ENCODE measurements at places on chromosomes 13 and 19.

- H3K4me1 ChIP-seq: no peaks in the 10 kb centered on the region
- DNase-seq: no peak
- no peak overlapping the region for H3K4me3 ChIP-seq
- H3K27ac ChIP-seq: no peak overlapping the region
These were observed 480.0 kb downstream of the ZNF536 start for GRCh38 chr19:30852168-30852567.

- peaks cover 14% of the 10 kb centered on the region for H3K27me3 ChIP-seq
- H3K36me3 ChIP-seq: no peaks in the 10 kb centered on the region
- no peak overlapping the region for H3K27ac ChIP-seq
- peaks cover 14% of the 10 kb centered on the region for H3K4me1 ChIP-seq
- DNase-seq: peak; percentile 54
These were observed 1.7 kb downstream of the IRS2 start for GRCh38 chr13:109784590-109785140.

- DNase-seq: no peak
- H3K36me3 ChIP-seq: no peaks in the 10 kb centered on the region
- H3K4me3 ChIP-seq: no peak overlapping the region
- H3K27ac ChIP-seq: no peak overlapping the region
- no peaks in the 10 kb centered on the region for H3K4me1 ChIP-seq
These were observed 82.1 kb downstream of the CHST8 start for GRCh38 chr19:33703821-33704220.

DNA sequence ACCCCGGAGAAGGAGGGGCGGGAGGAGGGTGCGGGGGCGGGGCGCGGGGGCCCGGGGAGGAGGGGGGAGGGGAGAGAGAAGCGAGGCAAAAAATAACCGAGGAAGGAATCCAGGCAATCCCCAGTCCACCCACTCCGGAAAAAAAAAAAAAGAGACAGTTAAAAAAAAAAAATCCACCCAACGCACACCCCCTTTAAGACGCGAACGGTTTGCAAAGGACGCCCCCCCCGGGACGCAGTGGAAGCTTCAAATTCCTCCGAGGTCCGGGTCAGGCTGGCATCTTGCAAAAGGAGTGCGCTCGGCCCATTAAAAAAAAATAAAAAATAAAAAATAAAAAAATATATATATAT is at the start of gene CACNA1A:
Gene CACNA1A (minus strand): TSS at position 9 of the 350 bp plus-strand sequence. CDS start 255 bp downstream, outside the sequence.
- no peak within 1 kb of the TSS for H3K4me3 ChIP-seq
- H3K4me1 ChIP-seq: no peaks in the 10 kb centered on the region
- H3K27ac ChIP-seq: no peak within 1 kb of the TSS
- no peak for DNase-seq
- peaks cover 56% of the 10 kb centered on the region for H3K27me3 ChIP-seq

DNA sequence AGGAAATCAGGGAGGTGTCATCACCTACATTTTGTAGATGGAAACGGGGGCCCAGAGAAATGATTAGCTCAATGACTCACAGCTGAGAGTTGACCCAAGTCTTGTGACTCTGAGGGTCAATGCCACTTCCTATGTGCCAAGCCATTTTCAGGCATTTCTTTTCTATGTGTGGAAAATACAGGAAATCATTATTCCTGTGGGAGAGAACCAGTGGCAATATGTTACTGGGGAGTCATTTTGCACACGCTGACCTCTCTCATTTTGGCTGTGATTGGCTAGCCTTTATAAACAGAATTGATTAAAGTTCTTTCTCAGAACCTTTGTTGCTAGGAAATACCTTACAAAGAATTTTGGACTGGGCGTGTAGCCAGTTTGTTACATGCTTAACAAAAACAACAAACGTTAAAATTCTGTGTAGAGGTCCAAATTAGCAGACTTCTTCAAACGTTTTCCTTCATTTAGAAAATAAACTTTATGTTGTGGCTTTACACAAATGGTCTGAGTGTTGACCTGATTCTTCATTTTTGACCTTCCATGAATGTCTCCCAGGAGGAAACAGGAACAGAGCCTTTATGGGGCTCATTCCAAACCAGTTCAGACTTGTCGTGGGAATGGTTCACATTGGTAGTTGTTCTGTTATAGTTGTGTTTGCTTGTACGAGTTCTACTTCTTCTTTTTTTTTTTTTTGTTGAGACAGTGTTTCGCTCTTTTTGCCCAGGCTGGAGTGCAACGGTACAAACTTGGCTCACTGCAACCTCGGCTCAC is 11.4 kb downstream of the PCCA start:
- H3K4me1 ChIP-seq: peaks cover 10% of the 10 kb centered on the region
- no peak overlapping the region for H3K4me3 ChIP-seq
- no peak overlapping the region for H3K27ac ChIP-seq

DNA sequence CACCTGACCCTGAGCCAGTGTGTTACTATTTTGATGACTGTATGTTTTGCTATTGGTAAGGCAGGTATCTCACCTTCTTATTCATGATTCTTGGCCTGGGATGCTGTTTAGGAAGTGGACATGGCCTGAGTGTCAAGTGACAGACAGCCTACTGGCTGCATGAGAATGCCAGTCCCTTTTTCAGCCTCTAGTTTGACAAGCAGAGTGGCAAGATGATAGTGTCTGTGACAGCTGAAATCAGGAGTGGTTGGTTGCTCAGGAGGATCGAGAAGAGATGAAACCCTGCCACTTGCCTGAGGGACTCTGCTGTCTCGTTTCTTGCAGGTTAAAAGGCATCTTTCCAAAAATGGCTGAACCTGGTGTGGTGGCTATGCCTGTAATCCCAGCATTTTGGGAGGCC is 7.1 kb upstream of the ELOF1 start:
- peaks cover 32% of the 10 kb centered on the region for H3K4me1 ChIP-seq
- H3K27ac ChIP-seq: no peak overlapping the region
- H3K36me3 ChIP-seq: peaks cover 3% of the 10 kb centered on the region
- no peaks in the 10 kb centered on the region for H3K27me3 ChIP-seq
- no peak for DNase-seq
- no peak overlapping the region for H3K4me3 ChIP-seq

DNA sequence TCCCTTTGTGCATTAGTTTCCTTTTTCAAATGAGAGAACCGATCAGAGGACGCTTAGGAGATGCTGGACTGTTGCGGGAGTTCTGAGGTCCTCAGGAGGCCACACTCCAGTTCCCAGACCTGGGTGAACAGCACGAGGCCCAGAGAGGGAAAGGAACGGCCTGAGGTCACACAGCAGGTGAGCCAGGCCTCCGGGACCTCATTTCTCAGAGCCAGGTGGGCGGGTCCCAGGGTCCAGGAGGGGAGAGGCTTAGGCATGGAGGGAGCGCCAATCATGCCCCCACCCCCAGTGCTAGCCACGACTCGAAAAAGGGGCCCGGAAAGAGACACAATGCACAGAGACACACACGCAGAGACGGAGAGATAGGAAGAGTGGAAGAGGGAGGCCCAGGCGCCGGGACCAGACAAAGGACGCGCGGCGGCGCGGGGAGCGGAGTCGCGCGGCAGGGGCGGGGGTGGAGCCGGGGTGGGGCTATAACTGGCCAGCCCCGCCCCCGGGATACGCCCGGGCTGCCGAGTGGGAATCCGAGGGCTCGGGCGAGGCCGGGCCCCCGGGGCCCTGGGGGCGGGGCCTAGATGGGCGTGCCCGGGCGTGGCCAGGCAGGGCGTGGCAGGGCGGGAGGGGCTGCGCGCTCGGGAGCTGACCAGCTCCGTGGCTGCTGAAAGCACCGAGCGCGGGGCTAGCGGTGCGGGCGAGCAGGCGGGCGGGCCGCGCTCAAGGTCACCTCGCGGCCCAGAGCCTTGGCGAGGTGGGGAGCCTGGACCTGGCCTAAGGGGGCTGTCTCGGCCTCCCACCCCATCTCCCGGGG is 1.6 kb downstream of the ELAVL3 start:
- H3K27me3 ChIP-seq: peaks cover 36% of the 10 kb centered on the region
- DNase-seq: no peak
- peaks cover 3% of the 10 kb centered on the region for H3K36me3 ChIP-seq
- no peak overlapping the region for H3K4me3 ChIP-seq

- H3K4me3 ChIP-seq: no peak overlapping the region
- no peaks in the 10 kb centered on the region for H3K36me3 ChIP-seq
- no peak overlapping the region for H3K27ac ChIP-seq
- no peaks in the 10 kb centered on the region for H3K27me3 ChIP-seq
These were observed 43.2 kb upstream of the TSHZ3 start for GRCh38 chr19:31392464-31392863.

DNA sequence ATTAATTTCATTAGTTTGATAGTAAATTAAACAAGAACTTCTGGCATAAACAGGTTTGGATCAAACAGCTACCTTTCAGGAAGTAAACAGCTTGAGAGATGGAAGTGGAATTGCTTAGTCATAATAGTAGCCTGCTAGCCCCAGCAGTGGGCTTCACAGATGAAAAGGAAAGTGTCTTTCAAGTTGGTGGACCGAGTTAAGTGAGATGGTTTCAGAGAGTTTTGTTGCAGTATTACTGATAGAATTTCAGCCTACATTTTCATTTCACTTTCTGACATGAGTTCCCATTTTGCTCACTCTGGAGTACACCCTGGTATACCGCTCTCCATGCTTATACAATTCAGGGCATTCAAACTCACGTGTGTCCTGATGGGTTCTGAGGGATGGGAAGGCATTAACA is 2.0 kb upstream of the PTOV1 start:
- no peak for DNase-seq
- H3K4me3 ChIP-seq: peak overlapping the region; percentile 43
- peaks cover 21% of the 10 kb centered on the region for H3K27me3 ChIP-seq
- H3K27ac ChIP-seq: peak overlapping the region; percentile 70

GRCh38 chr13:44575741-44576350 is at the start of gene TSC22D1:
TSC22D1 (minus strand) TSS chr13:44576330; CDS start chr13:44576074, 256 bp downstream.
- H3K4me1 ChIP-seq: peaks cover 34% of the 10 kb centered on the region
- peak; percentile 73 for DNase-seq
- peaks cover 11% of the 10 kb centered on the region for H3K36me3 ChIP-seq
- H3K27me3 ChIP-seq: peaks cover 11% of the 10 kb centered on the region
- H3K4me3 ChIP-seq: peak within 1 kb of the TSS; percentile 86

Measured in activated CD8-positive, alpha-beta memory T cell treated with anti-CD3 and anti-CD28 coated beads, Interleukin-2, amount 10 ng/mL, durations not matched to agents 7 days and 5 days (primary cell).